T-helper 9 cell (primary cell): ENCODE measurements at places on chromosomes 6 and 20.

DNA sequence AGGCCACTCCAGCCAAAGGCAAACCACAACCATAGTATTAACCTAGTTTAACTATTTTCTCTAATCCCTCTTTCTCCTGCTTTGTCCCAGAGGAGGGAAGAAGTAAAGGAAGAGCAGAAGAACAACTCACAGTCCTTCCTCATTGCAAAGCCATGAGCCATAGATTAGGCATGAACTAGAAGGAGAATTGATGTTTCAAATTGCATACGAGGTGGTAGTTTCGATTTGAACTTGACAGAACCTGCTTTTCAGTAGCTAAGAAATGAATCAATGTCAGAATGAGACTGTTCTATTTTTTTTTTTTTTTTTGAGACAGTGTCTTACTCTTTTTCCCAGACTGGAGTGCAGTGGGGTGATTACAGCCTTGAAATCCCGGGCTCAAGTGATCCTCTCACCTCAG lies 48.3 kb downstream of the PROKR2 start:
- no peak for DNase-seq

DNA sequence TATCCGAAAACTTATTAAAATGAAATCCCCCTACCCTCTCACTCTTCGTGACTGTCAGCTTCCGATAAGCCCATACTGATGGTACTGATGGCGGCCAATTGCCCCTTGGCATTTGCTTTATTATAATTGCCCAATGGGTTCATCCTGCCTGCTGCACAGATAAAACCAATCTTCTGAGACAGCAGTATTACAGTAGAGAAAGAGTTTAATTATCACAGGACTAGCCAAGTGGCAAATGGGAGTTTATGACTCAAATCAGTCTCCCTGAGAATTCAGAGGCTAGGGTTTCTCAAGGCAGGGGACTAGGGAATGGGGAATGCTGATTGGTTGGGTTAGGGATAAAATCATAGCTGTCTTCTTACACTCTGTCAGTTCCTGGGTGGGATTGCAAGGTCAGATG lies 259.5 kb downstream of the SOD2 start:
- DNase-seq = no peak

DNA sequence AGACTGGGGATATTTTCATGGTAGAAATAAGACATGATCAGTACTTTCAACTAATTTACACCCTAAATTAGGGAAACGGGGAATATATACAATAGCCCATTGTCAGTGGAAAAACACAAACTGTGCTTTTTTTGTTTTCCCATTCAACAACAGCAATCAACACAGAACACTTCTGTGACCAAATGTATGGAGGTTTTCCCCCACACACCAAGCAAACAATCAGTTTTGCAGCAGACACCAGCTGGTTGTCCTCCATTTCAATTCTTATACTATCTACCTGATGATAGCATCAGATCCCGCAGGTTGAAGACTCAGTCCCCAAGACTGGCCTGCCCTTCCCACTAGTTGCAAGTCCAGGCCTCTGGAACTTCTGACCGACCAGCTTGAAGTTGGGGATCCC lies 4.5 kb downstream of the HINT3 start:
- no peak for DNase-seq

GRCh38 chr20:49562311-49563014 lies 5.5 kb downstream of the PTGIS start:
- no peak for DNase-seq

GRCh38 chr6:118641042-118641441 lies 10.3 kb downstream of the CEP85L start:
- DNase-seq = no peak

DNA sequence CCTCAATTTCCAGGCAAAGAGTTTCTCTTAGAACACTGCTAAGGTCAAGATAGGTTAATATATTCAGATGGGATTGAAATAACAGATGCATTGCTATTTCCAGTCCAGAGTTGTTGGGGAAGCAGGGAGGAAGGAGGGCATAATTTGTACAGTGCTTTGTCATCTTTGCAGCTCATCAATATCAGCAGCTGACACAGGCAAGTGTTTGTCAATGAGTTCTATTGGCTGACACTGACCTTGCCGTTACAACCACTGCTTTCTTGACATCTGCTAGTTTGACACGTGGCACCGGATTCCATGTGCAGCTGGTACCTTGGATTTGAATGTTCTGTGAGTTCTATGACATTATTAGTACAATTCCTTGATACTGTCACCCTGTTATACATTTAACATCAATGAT lies 28.0 kb upstream of the MLIP start:
- DNase-seq = no peak

GRCh38 chr6:109609737-109610136 lies 81.3 kb downstream of the AK9 start:
- no peak for DNase-seq

- DNase-seq = no peak
Observed at GRCh38 chr6:27250277-27251111, 3.0 kb downstream of the PRSS16 start.

- DNase-seq = no peak
Observed at GRCh38 chr20:37749620-37750403, 56.0 kb downstream of the CTNNBL1 start.

DNA sequence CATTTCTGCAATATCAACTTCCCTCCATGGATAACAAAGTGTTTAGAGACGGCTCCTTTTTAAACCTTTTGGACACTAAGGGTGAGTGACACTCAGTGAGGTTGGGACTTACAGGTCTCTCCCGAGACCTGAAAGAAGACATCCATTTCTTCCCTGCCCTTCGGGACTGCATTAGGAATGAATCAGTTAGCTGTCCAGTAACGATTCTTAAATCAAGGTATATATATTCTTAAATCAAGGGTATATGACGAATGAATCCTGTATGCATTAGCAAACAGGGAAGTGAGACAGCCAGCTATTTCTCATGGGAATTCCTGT lies 52.9 kb downstream of the EDN1 start:
- DNase-seq = no peak

- DNase-seq = no peak
Observed at GRCh38 chr6:35218456-35218855, 4.7 kb downstream of the SCUBE3 start.

- DNase-seq = no peak
Observed at GRCh38 chr6:36633915-36634314, 39.8 kb downstream of the SRSF3 start.

DNA sequence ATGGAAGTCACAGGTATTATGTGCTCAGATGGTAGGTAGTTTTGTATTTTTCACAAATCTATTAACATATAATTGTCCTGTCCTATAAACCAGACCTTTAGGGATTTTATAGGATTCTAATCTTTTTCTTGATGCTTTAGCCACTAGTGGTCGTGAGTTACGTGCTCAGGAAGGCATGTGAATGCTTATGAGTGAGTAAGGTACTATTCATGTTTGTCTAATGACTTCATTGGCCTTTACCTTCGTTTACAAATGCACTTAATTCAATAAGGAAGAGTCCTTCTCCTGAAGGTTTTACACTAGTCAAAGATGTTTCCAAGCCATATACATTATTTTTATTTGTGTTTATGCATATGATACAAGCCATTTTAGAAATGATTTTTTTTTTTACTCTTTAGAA lies 23.0 kb downstream of the PACRG start:
- DNase-seq = no peak

- DNase-seq = no peak
Observed at GRCh38 chr6:134247844-134248580, 69.9 kb downstream of the SGK1 start.

DNA sequence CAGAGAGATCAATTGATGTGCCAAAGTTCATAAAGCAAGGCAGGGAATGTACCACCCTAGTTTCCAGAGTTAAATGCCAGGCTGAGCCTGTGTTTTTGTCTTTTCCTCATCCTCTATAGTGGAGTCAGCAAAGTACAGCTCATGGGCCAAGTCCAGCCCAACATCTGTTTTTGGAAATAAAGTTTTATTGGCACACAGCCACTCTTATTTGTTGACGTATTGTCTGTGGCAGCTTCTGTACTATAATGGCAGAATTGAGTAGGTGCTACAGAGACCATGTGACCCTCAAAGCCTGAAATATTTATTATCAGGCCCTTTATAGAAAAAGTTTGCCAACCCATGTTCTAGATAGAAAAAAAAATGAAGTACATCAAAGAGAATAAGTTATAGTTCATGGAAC lies 187.0 kb downstream of the TSHZ2 start:
- DNase-seq = no peak

- DNase-seq = no peak
Observed at GRCh38 chr6:97462938-97463598, 180.1 kb upstream of the MMS22L start.

GRCh38 chr6:11231564-11232192 lies 790 bp downstream of the NEDD9 start:
- DNase-seq = no peak

- no peak for DNase-seq
Observed at GRCh38 chr6:154865291-154865690, 129.8 kb upstream of the TIAM2 start.

- no peak for DNase-seq
Observed at GRCh38 chr6:30890646-30891449, 6.5 kb downstream of the DDR1 start.

DNA sequence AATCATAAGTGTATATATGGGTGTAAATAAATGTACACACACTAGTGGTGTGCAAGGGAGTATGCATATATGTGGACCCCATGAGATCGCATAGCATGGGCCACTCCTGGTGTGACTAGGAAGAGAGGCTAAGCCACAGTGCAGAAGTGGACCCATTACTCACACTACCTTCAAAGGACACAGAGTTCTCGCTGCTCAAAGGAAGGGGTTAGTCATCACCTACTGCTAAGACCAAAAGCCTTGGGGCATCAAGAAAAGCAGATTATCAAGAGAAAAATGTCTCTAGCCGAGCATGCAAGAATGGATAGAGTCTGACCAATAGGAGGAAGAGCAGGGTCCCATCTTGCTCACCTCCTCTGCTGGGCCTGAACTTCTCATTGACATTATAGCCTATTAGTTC lies 195.5 kb downstream of the MAFB start:
- no peak for DNase-seq

DNA sequence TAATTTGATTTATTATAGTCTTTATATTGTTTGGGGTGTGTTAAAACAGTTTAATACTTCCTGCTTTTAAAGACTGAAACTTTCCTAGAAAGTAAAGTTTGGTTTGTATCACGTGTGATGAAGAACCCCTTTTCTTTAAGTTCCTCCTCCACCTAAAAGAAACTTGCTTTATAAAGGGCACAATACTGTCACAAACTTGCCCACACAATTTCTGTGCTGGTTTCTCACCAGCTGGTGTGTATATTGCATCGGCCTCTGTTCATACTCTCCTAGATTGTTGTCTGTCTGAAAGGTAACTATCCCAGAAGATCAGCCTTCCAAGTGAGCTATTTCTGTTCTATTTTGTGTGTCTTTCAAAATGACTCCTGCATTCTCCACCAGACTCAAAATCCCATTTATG lies 46.9 kb downstream of the ANKRD6 start:
- DNase-seq = no peak
